ENCODE measurements at places on chromosomes 13 and 19.

- H3K27ac ChIP-seq = no peak overlapping the region
- H3K27me3 ChIP-seq = no peaks in the 10 kb centered on the region
- DNase-seq = no peak
- H3K36me3 ChIP-seq = no peaks in the 10 kb centered on the region
- no peaks in the 10 kb centered on the region for H3K4me1 ChIP-seq
Observed at GRCh38 chr19:27652281-27652680, 1560.7 kb downstream of the UQCRFS1 start.

- H3K36me3 ChIP-seq = no peaks in the 10 kb centered on the region
- no peak overlapping the region for H3K4me3 ChIP-seq
- no peak overlapping the region for H3K27ac ChIP-seq
- no peak for DNase-seq
- peaks cover 16% of the 10 kb centered on the region for H3K27me3 ChIP-seq
Observed at GRCh38 chr13:60178327-60178726, 14.6 kb upstream of the DIAPH3 start.

GRCh38 chr19:48966541-48967345, 1.6 kb downstream of the FTL start:
- peak; percentile 35 for DNase-seq
- peak overlapping the region; percentile 96 for H3K4me3 ChIP-seq
- peak overlapping the region; percentile 96 for H3K27ac ChIP-seq
- peaks cover 67% of the 10 kb centered on the region for H3K4me1 ChIP-seq

DNA sequence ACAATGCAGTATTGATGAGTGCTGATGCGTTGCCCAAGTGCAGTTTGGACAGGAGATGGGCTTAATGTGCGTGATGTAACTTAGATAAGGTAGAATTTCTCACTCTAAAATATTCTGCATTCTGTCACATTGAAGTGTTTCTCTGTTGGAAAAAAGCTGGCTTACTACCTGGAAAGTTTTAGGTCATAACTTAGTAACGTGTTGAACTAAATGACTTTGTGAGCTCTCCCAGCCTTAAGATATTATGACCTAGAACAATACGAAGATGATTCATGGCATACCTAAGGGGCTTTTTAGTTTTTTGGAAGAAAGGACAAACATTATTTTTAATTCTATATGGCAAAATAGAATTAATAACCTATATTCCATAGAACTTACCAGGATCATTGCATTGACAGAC, 9.0 kb downstream of the UFM1 start:
- H3K36me3 ChIP-seq = peaks cover 34% of the 10 kb centered on the region
- DNase-seq = no peak
- no peaks in the 10 kb centered on the region for H3K4me1 ChIP-seq
- H3K4me3 ChIP-seq = no peak overlapping the region
- no peak overlapping the region for H3K27ac ChIP-seq

- H3K27me3 ChIP-seq = no peaks in the 10 kb centered on the region
- H3K4me1 ChIP-seq = peaks cover 12% of the 10 kb centered on the region
- no peak overlapping the region for H3K4me3 ChIP-seq
- no peak overlapping the region for H3K27ac ChIP-seq
- peaks cover 10% of the 10 kb centered on the region for H3K36me3 ChIP-seq
Observed at GRCh38 chr13:41596190-41596589, 138.8 kb downstream of the RGCC start.
